ENCODE measurements at places on chromosomes 2 and 18. TPM values are rescaled to one million over a fixed set of nuclear protein-coding genes. Genes with fewer than 3 reads are reported as not detected.

PXDN gene
- 200 TPM for polyA plus RNA-seq

CIB4 gene
- not detected for polyA plus RNA-seq

TMEM37 gene
- not detected for polyA plus RNA-seq

SCN7A gene
- 0.09 TPM for polyA plus RNA-seq

RND3 gene
- polyA plus RNA-seq = 143 TPM

CXCR1 gene
- not detected for polyA plus RNA-seq

TRABD2A gene
- 2.7 TPM for polyA plus RNA-seq

HOXD4 gene
- polyA plus RNA-seq = not detected

IL36RN gene
- not detected for polyA plus RNA-seq

INHA gene
- polyA plus RNA-seq = 2.7 TPM

IL1F10 gene
- not detected for polyA plus RNA-seq

ADGRF3 gene
- 0.12 TPM for polyA plus RNA-seq

STAT4 gene
- polyA plus RNA-seq = 5.1 TPM

ATG4B gene
- 128 TPM for polyA plus RNA-seq

SERPINB12 gene
- polyA plus RNA-seq = not detected

DNAJC5G gene
- polyA plus RNA-seq = not detected

PTMA gene
- 1,579 TPM for polyA plus RNA-seq

CMPK2 gene
- 6.5 TPM for polyA plus RNA-seq

KCNS3 gene
- polyA plus RNA-seq = not detected

REEP1 gene
- polyA plus RNA-seq = 121 TPM

AKAIN1 gene
- polyA plus RNA-seq = not detected

SERPINB4 gene
- not detected for polyA plus RNA-seq

ILKAP gene
- 78.5 TPM for polyA plus RNA-seq

EXOC6B gene
- polyA plus RNA-seq = 23.4 TPM

ABHD1 gene
- polyA plus RNA-seq = not detected

SKA1 gene
- polyA plus RNA-seq = 0.97 TPM

AGXT gene
- not detected for polyA plus RNA-seq

SPHKAP gene
- polyA plus RNA-seq = 1.7 TPM

NAT8 gene
- not detected for polyA plus RNA-seq

CTDSP1 gene
- 0.97 TPM for polyA plus RNA-seq

CSRNP3 gene
- polyA plus RNA-seq = 66.6 TPM

TEX44 gene
- polyA plus RNA-seq = not detected

MLPH gene
- not detected for polyA plus RNA-seq
